MV-4-11 (cell line): ENCODE measurements at places on chromosomes 3 and 15.
A peak's percentile ranks its signal among the peaks of the same experiment; 100 is the strongest.

- DNase-seq = no peak
Observed at GRCh38 chr3:158792709-158793108, 9.1 kb upstream of the MFSD1 start.

GRCh38 chr3:2923390-2923789 lies 186.8 kb downstream of the IL5RA start:
- peak; percentile 21 for DNase-seq

- no peak for DNase-seq
Observed at GRCh38 chr3:143119974-143120715, 574 bp downstream of the CHST2 start.

GRCh38 chr3:120796976-120797375 lies 54.4 kb downstream of the GTF2E1 start:
- no peak for DNase-seq

DNA sequence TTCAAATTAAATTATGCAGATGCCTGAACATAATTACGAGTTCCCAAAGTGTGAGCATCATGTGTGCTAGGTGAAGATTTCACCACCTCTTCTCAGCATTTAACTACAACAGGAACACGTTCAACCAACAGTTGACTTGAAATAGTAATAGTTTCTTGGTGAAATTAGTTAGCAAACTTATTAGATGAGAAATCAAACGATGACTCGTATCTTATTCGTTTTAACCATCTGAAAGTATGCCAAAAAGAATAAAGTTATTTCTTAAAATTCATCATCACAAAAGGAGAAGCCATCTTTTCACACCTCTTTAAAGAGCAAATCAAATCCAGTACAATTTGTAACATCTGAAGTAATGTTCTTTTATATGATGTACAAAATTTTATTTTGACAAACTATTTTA lies 2.3 kb downstream of the BNC1 start:
- DNase-seq = no peak

- no peak for DNase-seq
Observed at GRCh38 chr15:34213690-34214089, 3.8 kb upstream of the KATNBL1 start.

DNA sequence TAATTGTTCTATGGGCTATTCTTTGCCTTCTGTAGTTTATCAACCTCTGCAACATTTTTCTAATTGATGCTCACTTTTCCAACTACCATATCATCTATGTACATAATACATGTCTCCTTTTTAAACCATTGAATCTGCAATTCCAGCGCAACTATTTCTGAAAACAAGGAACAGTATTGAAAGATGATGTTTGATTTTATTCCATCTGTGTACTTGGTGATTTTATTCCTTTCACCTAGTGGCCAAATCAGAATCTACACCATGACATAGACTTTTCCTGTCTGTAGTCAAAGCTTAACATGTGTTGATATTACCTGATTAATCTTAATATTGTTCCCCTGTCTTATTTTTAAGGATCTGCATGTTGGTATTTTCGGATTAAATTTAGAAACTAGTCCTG lies 13.0 kb downstream of the NKTR start:
- no peak for DNase-seq
